ENCODE measurements at places on chromosomes 7 and 10.

DNA sequence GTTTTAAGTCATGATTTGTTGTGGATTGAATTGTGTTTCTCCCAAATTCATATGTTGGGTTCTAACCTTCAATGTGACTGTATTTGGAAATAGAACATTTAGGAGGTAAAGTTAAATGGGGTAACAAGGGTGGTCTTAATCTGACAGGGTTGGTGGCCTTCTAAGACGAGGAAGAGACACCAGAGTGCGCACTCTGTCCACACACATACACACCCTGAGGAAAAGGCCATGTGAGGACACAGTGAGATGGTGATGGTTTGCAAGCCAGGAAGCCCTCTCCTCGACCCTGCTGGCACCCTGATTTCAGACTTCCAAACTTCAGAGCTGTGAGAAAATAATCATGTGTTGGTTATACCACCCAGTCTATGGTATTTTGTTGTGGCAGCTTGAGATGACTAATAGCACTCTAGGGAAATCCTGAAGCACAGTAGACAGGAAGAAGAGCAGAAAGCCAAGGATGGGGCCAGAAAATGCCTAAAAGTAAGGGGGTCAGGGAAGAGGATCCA lies 28.0 kb upstream of the SEM1 start:
- DNase-seq, result no peak

DNA sequence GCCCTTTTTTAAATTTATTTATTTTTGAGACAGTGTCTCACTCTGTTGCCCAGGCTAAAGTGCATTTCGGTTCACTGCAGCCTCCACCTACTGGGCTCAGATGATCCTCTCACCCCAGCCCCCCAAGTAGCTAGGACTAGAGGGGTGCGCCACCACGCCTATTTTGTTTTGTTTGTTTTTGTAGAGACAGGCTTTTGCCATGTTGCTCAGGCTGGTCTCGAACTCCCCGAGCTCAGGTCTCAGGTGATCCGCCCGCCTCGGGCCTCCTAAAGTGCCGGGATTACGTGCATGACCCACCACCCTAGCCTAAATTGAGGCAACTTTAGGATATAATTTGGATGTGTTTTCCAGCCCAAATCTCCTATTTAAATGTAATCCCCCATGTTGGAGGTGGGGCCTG lies 805 bp downstream of the ZNF736 start:
- DNase-seq, result no peak

GRCh38 chr10:28219251-28219650 lies 83.6 kb downstream of the MPP7 start:
- no peak for DNase-seq

- no peak for DNase-seq
Observed at GRCh38 chr7:66664590-66665293, 36.1 kb downstream of the KCTD7 start.

DNA sequence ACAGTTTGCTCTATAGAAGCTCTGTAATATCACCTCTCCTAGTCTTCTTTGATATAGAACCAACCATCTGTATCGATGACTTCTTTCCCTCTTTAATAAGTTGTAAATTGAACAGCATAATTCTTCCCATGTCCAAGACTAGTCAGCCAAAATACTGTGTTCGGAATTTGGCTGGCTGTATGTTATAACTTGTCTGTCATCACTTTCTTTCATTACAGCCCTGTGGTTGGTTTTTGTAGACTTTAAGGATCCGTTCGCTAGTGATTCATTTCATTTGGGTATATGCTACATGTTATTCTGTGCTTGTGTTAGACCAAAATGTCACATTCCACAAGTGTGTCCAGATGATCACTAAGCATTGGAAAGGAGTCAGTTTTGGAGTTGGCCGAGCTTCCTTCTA lies 155.4 kb upstream of the ITGB1 start:
- no peak for DNase-seq

DNA sequence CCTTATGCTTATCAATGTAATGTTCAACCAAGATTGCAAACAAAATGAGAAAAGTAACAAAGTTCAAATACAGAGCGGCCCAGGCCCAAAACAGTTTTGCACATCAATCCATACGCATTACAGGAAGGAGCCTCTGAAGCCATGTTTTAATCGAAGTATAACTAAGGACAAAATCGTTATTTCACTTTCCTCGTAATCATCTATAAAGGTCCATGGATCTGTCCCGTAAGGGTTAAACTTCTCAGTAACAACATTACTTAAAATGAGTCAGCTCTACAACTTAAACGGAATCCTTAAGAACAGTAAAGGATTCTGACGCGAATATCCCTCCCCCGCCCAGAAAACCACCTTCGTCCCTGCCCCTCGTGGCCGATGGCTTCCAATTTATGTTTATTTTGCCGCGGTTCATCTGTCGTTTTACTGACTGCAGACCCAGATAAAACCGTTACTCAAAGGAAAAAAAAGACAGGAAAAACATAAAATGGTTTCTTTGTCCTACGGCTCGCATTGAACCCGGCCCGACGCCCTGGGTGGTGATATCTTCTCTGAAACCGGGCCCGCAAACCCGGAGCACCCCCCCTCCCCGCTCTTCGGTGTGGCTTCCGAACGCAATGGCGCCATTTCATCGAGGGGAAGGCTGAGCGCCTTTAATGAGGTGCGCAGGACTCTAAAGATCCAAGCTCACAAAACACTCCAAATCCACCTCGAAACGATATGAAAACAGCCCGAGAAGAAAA lies 1.1 kb downstream of the HNRNPA2B1 start:
- peak; percentile 65 for DNase-seq

GRCh38 chr7:31767686-31768358 lies 80.8 kb downstream of the PPP1R17 start:
- no peak for DNase-seq

GRCh38 chr10:20634839-20635238 lies 262.3 kb downstream of the NEBL start:
- no peak for DNase-seq

DNA sequence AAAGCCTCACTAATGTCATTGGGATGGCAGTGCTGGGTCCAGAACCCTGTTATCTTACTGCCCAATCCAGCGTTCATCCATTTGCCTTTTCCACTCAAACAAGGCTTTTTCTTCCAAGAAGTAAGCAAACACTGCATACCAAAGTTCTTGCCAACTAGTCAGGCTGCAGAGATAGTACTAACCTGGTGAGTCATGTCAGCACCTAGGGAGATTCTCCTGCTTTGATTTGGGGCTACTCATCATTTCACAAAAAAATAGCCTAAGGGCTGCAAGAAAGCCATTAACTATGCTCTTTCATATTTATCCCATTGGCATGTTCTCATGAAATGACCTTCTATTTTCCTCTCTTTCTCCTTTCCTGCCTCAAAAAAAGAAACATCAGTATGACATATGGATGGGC lies 142.6 kb downstream of the TWIST1 start:
- no peak for DNase-seq

GRCh38 chr7:1854866-1855724 lies 185.0 kb downstream of the ELFN1 start:
- DNase-seq, result no peak

DNA sequence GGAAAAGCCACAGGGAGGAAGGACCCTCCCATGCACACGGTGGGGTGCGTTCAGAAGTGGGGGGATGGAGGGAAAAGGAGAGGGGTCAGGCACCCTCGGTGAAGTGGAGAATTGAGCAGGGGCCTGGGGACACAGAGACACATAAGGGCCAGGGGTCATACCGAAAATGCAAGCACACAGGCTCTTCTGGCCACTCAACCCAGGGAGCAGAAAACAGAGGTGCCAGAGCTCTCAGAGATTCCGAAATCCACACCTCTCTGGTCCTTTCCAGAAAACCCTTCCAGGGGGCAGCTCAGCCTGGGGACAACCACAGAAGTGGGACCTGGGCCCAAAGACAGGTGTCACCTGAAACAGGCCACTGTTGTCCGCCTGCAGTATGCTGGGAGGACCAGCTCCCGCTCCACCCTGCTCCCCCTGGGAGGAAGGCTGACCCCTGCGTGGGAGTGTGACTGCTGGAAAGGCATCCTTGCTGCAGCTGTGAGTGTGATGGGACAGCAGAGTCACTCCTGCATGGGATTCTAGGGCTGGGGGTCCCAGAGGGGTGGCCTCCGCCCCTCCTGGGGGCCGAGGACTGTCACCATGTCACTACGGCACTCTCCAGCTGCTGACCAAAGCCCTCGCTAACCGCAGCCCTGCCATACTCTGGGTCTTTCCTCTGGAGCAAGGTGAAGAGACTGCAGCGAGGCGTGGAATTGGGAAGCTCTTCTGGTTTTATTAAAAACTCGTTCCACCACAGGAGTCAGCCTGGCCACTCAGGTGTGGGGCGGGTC lies 63.1 kb downstream of the TMEM209 start:
- no peak for DNase-seq

DNA sequence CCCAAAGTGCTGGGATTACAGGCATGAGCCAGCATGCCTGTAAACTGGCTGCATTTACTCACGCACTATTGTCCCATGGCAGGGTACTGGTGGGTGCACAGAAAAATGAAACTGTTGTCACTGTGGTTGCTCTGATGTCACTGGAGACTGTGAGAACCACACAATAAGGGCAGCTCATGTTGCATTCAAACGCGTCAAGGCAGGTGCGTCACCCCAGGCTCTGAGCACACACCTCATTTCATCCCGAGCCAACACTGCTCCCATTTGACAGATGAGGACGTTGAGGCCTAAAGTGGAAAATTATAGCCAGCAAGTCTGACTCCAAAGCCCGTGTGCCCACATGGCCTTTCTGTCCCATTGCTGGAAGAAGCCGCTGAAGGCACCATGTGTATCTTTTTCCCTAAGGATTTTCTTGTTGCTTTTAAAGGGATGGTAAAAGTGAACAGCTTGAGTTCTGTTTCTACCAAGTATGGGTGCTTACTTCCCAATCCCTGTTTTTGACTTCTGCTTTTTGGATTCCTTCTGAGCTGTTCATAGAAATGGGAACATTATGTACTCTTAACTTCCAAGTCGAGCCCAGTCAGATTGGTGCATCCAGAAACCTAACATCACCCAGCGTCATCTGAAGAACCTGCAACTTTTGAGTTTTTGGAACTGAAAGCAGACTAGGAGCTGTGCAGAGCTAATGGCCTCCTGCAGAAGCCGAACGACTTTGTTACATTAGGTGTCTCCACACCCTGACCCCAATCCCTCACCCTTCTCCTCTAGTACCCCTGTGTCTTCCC lies 60.1 kb upstream of the CARD11 start:
- no peak for DNase-seq

DNA sequence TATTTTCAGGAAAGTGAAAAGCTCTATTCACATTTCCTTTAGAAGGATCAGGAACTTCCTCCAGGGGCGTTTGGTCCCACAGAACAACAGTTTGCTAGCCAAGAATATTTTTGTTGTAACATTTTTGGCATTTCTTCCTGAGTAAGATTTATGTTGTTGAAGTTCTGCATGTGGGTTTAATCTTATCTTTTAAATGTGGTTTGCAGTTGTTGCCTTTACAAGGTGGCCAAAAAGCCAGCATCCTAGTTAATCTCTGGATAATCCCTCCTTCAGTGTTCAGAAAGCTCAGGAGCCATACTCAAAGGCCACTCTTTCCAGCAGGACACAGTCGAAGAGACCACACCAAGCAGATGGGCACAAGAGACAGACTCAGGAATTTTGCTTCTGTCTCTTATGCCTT lies 30.0 kb downstream of the SLC26A4 start:
- DNase-seq, result no peak

DNA sequence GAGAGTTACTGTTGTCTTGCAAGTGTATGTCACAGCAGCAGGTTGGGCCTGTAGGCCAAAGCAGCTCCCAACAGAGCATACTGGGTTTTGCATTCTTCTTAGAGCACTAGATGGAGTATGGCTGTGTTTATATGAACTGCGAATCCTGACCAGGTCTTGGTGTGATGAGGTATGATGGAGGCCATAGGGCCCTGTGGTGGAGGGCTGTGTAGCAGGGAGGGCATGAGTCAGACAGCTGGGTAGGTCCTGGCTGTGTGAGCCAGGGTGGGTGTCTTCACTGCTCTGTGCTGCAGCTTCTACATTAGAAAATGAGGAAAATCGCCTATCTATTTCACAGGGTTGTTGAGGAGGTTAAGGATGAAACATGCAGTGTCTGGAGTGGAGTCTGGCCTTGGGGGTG lies 124.2 kb downstream of the BUB3 start:
- no peak for DNase-seq

DNA sequence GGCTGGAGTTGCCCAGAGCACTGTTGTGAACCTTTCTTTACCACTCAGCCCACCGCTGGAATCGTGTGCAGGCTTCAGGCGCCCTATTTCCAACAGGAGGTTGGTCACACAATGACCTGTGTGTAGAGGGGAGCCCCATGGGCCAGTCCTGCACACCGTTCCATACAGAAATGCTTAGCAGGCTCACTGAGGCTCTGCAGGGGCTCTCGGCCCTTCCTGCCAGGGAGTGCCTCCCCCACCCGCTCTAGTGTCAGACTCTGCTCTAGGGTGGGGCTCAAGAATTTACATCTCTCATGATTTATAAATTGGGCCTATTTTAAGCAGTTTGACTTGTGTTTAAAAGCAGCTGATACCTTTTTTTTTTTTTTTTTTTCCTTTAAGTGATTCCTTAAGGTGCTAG lies 42.0 kb downstream of the SHH start:
- no peak for DNase-seq

- no peak for DNase-seq
Observed at GRCh38 chr10:17465328-17466125, 11.1 kb upstream of the ST8SIA6 start.

- no peak for DNase-seq
Observed at GRCh38 chr7:33674804-33675411, 230.4 kb upstream of the BMPER start.

DNA sequence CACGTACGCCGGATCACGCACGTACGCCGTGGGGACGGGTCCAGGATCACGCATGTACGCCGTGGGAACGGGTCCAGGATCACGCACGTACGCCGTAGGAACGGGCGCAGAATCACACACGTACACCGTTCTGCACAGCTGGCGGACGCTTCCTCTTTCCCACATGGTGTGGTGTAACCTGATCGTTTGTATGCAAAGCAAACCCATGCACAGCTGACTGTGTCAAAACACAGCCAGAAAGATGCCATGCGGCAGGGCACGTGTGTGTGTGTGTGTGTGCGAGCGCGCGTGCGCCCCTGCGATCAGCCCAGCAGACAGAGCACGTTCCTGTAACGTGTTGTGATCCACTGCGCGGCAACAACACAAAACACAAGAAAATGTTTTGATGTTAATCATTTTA lies 573.6 kb downstream of the DNAJB6 start:
- DNase-seq, result no peak

- peak; percentile 90 for DNase-seq
Observed at GRCh38 chr7:128893251-128894100, 17.0 kb downstream of the KCP start.

- DNase-seq, result no peak
Observed at GRCh38 chr7:118777308-118777707, 552.8 kb downstream of the ANKRD7 start.

DNA sequence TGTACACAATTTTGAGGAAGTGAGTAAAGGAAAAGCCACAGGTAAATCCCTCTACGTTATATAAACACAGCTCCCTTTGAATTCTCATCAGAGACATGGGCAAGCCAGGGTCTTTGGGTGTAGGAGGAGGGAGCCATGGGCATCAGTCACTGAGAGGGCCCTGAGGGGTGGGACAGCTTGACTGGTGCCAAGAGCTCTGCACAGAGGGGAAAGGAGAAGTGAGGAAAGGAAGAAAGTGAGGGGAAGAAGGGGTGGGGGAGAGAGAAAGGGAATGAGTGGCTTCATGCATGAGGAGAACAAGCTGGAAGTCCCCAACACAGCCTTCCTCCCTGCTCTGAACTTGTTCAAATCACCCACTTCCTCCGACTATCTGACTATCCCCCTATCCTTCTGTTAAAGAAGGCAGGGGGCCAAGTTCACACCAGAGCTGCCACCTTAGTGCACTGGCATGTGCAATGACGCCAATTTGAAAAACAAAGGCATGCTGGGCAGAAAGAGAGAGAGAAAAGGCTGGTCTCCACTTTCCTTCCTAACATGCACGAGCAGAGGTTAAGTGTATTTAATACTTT lies 16.4 kb upstream of the RNF148 start:
- no peak for DNase-seq
